CD8-positive, alpha-beta memory T cell (primary cell): ENCODE measurements at places on chromosomes 1 and 21.

GRCh38 chr1:174710868-174711845 is 263.4 kb downstream of the GPR52 start:
- no peak for DNase-seq

DNA sequence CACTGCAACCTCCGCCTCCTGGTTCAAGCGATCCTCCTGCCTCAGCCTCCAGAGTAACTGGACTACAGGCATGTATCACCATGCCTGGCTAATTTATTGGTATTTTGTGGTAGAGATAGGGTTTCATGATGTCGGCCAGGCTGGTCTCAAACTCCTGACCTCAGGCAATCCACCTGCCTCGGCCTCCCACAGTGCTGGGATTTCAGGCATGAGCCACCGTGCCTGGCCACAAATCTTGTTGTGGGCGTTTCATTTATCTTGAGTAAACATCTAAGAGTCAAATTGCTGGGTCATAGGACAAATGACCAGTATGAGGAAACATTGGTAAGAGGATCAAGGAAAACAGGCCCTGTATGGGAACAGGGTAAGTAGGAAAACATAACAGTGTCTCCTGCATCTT is 17.9 kb downstream of the TMEM200B start:
- no peak for DNase-seq

DNA sequence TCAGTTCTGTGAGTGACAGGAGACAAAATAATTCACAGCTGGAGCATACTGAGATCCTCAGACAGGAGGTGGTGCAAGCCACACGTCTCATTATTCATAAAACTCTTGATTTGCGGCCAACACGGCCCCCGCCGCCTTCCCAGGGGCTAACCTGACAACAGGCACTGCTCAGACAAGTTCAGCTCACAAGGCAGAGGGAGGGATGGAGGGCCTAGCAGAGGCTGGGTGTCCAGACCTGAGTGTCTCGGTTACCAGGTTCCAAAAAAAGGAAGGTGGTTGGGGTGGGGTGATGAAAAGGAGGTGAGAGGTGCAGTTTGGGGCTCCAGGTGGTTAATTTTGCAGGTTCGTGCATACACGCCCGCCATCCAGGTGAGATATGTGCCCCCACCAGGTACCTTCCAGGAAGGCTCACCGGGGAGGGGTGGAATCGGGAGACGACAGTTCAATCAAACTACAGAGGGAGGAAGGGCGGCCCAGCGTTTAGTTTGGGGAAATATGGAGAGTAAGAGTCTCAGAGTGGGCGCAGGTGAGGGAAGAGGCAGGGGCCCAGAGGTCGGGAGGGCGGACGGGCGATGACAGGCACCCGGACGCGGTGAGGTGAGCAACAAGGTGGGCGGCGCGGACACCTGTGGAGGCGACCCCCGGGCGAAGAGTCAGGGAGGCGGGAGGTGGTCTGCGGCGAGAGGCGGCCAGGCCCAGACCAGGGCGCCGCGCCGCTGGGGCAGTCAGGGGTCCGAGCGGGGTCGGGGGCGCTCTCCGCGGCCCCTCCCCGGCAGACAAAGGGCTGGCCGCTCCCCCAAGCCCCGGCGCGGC is 629 bp downstream of the CTNNBIP1 start:
- DNase-seq = peak; percentile 63

- no peak for DNase-seq
These were observed 1356.6 kb upstream of the ADGRL2 start for GRCh38 chr1:80444171-80444570.

GRCh38 chr1:37474697-37475379 is 458 bp downstream of the ZC3H12A start:
- peak; percentile 35 for DNase-seq

DNA sequence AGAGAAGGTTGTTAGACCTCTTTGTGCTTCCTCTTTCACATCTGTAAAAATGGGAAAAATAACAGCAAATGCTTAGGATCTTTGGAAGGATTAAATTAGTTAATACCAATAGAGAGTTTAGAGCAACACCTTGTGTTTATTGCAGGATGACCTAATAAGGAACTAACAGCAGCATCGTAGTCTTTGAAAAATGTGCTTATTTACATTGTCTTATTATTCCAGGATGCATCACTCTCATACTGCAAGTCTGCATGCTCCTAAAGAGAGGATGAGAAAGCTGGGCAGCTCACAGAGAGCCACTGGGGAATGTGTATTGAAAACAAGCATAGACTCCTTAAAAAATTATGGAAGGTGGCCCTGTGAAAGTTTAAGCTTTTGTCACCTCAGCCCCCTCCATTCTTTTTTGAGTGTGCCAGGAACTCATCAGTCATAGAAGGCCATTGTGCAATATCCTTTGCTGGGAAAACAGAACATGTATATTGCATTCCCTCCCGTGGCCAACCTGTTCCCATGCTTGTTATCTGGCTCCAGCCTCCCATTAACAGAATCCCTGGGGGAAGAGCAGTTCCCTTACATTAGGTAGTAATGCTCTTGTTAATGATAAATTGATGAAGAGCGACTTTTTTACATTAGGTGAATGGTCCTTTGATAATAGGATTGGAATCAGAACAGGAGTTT is 180.7 kb downstream of the ZNF326 start:
- no peak for DNase-seq

DNA sequence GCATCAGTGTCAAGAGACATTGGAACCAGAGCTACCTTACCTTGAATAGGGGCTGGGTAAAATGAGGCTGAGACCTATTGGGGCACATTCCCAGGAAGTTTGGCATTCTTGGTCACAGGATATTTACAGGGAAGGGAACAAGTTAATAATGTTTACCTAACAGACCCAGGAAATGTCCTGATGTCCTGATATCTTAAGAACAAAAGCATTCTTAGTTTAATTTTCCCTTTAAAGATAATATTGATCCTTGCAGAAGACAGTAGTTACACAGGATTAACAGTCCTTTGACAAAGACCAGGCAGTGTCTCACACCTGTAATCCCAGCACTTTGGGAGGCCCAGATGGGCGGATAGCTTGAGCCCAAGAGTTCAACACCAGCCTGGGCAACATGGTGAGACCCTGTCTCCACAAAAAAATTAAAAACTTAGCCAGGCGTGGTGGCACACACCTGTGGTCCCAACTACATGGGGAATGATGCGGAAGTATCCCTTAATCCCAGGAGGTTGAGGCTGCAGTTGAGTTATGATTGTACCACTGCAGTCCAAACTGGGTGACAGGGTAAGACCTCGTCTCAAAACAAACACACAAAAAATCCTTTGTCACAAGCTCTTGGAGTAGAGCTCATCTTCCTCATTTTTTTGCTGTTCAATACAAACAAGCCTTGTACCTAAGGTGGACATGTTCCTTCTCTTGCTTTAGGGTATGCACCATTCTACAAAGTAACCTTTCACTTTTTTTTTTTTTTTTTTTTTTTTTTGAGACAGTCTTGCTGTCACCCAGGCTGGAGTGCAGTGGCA is 1.3 kb upstream of the TOMM20 start:
- no peak for DNase-seq

GRCh38 chr1:36602184-36602583 is 119.5 kb upstream of the CSF3R start:
- DNase-seq = no peak

GRCh38 chr1:61448914-61449313 is 276.0 kb downstream of the TM2D1 start:
- no peak for DNase-seq

DNA sequence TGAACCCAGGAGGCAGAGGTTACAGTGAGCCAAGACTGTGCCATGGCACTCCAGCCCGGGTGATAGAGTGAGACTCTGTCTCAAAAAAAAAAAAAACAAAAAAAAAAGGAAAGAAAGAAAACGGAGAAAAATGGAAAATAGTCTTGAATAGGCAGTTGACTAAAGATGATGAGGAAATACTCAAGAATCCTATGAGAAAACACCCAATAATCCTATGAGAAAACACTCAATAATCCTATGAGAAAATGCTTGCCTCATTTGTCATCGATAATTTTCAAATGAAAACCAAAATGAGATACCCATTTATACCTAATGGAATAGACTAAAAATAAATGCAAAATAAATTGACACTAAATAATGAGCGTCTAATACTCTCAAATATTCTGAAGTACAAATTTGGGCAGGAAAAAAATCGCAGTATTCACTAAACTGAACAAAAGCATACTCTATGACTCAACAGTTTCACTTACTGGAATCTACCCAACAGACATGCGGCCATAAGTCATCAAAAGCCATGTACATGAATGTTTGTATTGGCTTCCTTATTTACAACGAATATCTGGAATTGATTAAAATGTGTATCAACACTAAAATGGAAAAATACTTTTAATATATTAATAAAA is 733.9 kb upstream of the CHRM3 start:
- no peak for DNase-seq

DNA sequence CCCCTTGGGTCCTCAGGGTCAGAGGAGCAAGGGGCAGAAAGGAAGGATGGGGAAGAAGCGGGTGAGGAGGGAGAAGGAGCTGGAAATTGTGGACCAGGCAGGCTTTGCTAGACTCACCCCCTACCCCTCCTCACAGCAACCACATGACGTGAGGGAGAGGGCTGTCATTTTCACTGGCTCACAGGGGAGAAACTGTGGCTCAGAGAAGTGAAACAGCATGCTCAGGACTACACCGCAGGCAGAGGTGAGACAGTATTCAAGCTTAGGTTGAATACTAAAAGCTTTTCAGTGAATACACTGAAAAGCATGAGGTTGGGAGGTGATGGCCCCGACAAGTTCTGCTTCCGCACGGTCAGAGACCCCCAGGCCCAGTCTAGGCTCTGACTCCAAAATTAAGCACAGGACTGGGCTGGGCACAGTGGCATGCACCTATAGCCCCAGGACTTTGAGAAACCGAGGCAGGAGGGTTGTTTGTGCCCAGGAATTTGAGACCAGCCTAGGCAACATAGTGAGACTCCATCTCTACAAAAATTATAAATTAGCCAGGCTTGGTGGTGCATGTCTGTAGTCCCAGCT is 1.2 kb upstream of the CLEC20A start:
- DNase-seq = no peak

- no peak for DNase-seq
These were observed 88.2 kb downstream of the TIAM1 start for GRCh38 chr21:31255896-31256295.
